Central memory CD4-positive, alpha-beta T cell (primary cell): ENCODE measurements at places on chromosomes 6 and 20.

DNA sequence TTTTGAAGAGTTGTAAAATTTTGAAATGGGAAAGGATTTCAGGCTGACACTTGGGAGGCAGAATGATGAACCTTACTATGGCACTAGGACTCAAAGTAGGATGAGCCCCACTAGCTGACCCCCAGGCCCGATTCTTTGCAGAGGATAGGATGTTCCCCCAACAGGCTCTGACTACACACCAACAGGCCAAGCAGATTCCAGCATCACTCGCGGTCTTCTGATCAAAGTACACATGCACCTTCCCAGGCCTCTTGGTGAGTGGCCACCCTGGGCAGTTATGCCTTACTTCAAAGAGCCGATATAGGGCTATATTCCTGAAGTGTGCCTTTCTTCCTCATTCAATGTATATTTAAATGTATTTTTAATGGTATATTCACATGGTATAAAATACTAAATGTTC, 117.6 kb upstream of the TMEM181 start:
- DNase-seq: no peak

GRCh38 chr20:20489648-20490341, 121.9 kb downstream of the INSM1 start:
- DNase-seq: no peak

GRCh38 chr6:7267466-7268091, 45.4 kb downstream of the SSR1 start:
- no peak for DNase-seq

DNA sequence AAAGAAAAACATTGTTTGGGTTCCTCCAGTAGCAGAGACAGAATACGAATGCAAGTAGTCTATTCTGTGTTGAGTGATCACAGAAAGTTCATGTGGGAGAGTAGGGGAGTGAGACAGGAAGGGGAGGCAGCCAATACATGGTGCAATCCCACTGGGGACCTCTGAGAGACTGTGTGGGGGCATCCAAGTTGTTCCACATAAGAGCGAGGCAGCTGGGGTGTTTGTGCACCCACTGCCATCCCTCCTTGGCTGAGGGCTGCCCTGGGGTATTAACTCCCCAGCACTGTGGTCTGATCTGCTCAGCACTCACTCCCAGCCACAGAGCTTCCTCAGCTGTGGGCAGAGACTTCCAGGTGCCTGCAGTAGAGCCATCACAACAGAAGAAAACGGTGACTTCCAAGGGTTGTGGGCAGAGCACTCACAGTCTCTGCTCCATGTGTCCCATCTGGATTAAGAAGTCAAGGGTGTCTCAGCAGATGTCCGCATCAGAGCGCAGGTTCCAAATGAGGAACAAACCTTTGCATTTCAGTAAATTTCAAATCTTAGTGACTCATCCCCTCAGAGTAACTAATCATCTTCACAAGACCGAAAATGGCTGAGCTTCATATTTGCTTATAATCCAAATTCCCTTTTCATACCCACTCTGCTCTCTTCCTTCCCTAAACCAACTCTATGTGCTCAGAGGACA, 101.9 kb upstream of the NAA20 start:
- no peak for DNase-seq

DNA sequence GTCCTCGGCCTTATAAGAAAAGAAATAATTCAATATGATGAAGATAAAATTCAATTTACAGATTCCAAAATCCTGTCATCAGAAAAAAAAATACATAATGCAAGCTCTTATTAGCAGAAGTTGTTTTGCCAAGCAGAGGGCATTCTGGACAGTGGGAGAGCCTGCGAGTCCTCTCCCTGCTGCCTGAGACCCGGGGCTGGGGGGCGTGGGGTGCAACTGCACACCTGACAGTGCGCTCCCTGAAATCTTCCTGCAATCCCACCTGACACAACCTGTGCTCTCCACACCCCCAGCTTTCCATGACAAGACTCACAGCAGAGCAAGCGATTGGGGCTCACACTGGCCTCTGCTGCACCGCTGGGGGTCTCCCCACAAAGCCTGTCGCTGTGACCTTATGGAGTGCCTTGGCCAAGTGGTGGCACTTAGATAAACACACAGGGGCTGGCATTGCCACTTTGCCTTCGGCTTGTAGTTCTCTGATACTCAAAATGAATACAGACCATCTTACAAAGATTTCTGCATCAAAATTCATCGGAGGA, 130.3 kb upstream of the PDE10A start:
- DNase-seq: no peak

DNA sequence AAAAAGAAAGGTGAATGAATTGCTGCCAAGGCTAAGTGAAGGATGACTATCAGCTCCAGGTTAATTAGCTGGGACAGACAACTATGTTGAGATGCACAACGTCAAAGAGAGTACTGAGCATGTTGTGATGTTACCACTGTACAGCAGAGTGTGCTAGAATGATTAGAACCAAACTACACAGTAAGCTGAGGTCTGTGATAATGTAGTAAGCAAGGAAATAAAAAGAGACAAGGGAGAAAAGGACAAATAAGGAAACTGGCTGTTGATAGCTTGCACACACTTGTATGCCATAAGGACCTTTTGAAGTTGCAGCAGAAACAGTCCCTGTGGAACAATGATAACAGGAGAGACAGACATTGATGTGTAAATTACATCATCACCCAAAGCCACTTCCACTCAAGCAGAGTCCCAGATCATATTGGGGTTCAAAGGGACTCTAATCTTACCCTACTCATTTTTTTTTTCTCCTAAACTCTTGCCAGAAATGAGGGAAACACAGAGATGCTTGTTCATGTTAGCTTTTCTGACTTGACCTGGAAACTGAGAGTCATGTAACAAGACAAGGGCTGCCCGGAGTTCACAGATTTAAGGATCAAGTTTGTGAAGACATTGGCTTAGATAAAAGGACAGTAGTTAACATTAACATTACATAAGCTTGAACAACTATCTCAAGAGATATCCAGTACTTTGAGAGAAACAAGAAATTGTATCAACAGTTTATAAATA, 189.9 kb downstream of the CENPW start:
- no peak for DNase-seq

- no peak for DNase-seq
Observed at GRCh38 chr20:46955601-46956556, 61.2 kb downstream of the EYA2 start.

DNA sequence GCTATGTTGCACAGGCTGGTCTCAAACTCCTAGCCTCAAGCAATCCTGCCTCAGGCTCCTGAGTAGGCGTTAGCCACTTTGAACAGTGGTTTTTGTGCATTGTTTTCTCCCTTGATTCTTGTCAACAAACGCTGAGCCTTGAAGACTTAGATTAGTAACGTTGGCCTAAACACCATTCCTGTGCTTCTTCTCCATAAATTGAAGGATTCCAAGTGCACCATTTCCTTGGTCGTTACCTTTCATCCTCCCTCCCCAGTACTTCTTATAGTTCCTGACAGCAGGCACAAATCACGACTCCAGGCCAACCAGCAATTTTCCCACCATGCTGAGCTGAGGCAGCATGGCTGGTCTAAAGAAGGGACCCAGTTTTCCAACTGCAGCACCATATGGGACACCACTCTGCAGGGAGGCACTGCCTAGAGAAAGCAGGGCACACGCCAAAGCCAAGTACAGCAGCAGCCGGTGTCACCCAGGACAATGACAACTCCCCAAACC, 8.9 kb downstream of the RPS10 start:
- DNase-seq: no peak

DNA sequence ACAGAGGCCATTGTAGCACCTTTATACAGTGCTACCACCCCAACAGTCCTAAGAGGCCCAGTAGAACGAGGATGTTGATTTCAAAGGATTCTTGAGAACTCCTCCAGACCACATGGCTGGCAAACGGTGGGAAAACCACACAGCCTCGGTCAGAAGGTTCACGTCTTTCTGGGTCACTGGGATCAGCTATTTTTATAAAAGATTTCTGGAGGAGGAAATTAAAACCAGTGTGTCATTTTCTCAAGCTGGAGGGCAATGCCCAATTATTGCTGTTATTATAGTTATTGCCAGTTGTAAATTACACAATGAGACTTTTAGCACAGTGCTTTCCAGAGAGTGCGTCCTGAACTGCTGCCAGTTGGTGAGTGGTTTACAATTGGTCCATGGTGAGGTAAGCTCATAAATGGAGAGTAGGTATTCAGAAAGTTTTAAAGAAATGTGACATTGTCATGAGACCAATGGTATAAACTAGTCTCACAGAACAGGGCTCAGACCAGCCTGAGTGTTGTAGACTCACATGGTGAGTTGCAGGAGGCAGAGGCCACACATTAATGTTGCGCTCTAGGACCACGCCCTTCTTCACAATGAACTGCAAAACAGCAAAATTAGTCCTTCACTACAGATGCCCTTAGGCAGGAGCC, 8.4 kb upstream of the PPP1R14C start:
- DNase-seq: no peak

DNA sequence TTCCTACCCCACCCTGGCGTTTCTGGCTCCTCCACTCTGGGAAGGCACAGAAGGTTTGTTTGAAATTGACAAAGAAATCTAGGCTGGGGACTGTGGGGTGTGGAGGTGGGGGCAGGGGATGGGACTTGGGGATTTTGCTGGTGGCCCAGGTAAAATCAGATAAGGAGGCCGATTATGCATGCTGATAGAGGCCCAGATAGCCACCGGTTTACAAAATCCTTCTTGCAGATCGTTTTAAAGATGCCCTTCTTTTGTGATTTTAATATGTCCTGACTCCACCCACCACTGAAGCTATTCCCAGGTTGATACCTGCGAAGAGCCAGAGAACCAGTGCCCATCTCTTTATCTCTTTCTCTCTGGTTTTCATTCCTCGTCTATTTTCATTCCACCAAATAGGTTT, 104.9 kb downstream of the TFAP2C start:
- DNase-seq: no peak

GRCh38 chr6:43302126-43302525, 4.1 kb downstream of the SLC22A7 start:
- DNase-seq: no peak

DNA sequence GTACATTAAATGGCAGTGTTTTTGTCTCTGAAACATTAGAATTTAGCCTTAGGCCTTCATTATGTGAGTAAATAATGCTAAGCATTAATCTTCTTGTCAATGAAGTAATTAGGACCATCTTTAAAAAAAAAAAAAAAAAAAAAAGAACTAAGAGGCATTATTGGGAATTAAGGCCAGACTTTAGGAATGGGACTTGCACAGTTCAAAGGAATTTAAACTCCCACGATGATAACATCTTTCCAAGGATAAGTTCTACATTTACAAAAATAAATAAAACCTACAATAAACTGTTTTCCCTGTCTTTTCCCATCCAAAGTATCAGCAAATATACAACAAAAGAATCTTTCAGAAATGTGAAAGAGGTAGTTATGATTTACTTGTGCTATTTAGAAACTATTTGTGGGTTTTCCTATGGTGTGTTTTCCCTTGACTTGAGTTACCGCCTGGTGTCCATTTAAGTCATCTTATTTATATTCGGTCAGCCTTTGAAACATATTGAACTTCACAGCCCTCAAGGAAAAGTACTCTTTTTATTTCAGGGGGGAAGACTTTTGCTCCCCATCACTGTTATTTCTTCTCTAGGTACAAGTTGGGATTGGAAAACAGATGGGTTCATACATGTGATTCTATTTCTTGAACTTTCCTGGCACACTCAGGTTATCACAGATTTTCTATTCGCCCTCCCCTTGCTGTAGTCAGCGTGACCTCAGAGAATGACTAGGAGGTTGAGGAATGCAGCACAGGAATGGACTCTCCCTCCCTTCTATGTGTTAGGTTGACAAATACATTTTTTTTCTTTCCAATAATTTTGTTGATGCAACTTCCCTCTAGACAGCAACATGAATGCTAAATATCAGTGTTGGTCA, 13.6 kb downstream of the STMND1 start:
- DNase-seq: no peak

DNA sequence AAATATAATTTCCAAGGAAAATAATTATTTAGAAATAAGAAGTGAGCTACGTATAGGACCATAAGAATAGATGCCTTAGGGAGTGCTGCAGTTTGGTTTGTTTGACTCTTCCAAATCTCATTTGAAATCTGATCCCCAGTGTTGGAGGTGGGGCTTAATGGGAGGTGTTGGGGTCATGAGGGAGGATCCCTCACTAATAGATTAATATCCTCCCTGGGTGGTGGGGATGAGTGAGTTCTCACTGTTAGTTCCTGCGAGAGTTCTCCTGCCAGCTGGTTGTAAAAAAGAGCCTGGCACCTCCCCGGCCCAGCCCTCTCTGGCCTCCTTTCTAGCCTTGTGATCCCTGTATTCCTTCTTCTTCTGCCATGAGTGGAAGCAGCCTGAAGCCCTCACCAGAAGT, 69.3 kb downstream of the RCAN2 start:
- DNase-seq: no peak

DNA sequence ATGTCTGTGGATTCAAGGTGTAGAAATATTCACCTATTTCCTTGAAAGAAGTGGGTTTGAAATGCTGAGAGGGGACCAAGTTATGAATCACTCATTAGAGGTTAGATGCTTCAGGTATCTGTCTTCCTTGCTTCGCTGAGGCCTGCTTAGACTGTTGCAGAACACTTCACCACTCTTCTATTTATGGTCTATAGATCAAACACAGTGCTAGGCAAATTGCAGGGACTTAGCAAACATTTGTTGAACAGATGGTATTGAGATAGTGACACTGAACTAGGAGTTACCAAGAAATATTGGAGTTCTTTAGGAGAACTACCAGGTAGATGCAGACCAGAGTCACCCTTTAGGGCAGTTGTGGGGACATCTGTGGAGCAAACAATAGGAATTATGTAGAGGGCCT, 123.8 kb downstream of the RFPL4B start:
- no peak for DNase-seq

DNA sequence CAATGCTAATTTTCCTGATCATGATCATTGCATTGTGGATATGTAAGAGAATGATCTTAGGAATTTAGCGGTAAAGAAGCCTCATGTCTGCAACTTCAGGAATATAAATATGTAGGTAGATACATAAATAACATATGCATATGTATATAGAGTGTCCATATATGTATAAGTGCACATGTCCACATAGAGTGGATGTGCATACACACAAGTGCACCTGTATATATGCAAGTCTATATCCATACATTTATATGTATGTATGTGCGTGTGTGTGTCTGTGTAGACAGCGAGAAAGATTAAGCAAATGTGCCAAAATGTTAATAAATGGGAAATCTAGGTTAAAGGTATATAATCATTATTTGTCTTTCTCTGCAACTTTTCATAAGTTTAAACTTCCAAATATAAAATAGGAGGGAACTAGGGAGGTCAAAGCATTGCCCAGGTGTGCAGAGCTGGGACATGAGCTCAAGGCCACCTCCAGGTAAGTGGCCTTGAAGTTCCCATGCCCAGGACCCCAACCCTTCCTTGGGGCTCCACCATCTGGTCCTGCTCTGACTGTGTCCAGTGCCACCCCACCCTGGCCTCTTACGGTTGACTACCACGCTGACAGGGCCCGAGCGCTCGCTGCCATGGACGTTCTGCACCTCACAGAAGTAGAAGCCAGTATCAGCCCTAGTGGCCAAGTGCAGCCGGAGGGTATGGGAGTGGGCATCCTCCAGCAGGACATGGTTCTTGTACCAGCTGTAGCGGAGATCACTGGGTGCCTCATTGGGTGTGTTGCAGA, 9.6 kb downstream of the SIGLEC1 start:
- no peak for DNase-seq

- no peak for DNase-seq
Observed at GRCh38 chr6:20370393-20370792, 31.3 kb upstream of the E2F3 start.
